ENCODE measurements at places on chromosomes 4 and X.

GRCh38 chr4:128220286-128221235 lies 67.1 kb downstream of the PGRMC2 start:
- no peak for DNase-seq

DNA sequence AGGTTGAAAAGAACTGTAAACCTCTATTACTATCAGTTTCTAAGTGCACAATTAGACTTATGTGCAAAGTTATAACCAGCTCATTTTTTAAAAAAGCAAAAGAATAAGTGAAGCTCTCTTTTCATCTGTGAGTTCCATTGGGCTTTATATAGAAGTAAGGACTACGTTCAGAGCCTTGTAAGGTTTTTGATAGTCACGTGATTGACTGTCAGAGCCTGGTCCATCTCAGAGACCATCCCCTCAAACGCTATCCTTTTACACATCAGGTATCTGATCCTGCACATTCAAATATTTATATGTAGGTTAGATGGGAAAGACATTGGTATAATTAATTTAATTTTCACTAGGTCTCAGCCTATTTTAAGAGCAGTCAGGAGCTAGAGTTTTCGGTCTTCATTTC lies 279.3 kb downstream of the INPP4B start:
- no peak for DNase-seq

- DNase-seq: no peak
These were observed 74.0 kb downstream of the ATG4A start for GRCh38 chrX:108165383-108166111.

DNA sequence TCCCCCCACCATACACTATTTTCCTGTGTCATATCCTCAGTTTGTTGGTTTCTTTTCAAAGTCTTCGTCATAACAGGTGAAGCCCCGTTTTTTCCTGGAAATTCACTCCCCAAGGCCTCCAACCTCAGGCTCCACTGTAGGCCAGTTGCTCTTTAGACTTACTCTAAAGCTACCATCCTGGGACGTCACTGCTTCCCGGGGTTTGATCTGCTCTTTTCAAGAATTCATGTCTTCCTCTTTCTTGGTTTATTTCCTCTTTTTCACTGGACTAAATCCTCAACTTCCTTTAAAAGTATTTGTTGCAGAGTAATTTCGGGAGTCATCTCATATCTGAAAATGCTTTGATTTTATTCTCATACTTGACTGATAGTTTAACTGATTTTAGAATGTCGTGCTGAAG lies 6.5 kb upstream of the SERTM2 start:
- DNase-seq: no peak

- no peak for DNase-seq
These were observed 45.7 kb downstream of the BEND2 start for GRCh38 chrX:18174971-18175370.

DNA sequence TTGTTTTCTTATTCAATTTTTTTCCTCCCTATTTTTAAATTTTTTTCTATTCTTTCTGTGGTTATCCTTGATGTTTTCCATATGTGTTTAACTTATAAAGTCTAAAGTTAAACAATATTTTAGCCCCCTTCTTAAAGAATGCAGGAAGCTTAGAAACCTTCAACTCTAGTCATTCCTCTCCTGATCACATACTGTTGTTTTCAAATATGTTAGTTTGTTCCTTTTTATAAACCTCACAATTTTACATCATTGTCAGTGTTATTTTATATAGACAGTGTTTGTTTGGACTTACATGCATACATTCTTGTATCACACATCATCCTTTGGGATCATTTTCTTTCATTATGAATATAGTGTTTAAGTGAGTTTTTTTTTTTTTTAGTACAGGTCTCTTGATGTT lies 31.6 kb downstream of the KANTR start:
- no peak for DNase-seq

- DNase-seq: no peak
These were observed 587.5 kb upstream of the MAGEB2 start for GRCh38 chrX:29627833-29628232.

DNA sequence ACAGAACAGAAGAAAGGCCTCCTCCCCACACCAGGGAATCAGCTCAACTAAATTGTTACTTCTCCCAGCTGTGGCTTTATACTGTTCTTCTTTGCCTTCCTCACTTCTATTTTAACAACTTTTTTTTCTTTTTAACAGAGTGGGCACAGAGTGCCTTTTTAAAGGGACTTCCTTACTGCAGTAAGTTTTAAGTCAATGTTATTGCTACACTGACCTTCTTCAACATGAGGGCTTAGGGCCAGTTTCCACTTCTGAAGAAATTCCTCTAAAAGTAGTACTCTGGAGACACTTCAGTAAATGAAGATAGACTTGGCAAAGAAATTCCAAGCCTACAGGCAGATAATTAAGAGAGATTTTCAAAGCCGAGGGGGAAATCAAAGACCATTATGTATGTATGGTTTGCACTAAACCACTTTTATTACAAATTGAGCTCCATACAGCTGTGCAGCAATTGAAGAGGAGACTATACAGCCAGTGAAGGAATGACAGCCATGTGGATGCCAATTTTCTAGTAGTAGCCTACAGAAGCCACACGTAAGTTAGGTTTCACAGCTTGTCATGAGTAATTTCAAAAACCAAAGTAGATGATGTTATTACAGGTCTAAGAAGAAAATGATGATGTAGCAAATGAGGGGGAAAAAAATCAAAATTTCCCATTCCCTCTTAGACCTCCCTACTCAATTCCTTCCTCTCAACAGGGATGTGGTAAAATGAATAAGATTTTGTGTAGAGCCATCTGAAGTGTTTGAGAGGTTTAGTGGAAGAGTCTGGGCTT lies 36.9 kb upstream of the RASGEF1B start:
- DNase-seq: no peak

DNA sequence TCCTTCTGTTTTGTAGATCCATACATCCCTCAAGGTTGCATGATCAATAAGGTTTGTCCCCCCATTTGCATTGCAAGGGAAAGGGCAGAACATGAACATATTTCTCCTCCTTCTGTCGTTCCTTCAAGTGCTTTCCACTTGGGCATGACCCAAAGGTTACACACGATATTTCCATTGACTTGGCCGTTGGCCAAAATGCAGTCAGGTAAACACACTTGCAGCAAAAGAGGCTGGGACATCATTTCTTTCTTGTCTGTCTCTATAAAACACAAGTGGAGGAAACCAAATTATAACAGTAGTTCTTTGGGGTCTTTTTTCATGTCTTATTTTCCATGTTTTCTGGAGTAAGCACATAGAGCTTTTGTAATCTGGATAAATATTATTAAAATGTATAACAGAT lies 156.1 kb downstream of the FRAS1 start:
- no peak for DNase-seq

DNA sequence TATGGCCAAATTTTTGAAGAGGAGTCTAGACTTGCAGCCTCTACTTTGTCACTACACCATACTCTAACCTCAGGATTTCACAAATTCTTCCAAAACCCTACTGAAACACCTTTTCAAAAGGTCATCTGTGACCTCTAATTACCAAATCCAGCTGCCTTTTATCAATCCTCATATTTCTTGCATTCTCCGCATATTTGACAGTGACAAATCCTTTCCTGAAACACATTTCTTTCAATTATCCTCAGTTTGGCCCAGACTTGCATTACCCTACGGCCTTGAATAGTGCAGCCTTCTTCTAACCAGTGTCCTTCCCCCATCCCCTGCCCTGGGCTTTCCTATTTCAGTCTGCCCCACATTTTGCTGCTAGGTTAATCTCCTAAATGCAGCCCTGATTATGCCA lies 25.5 kb downstream of the MID2 start:
- no peak for DNase-seq

- no peak for DNase-seq
These were observed 12.7 kb upstream of the SMIM43 start for GRCh38 chr4:121777625-121778024.

- DNase-seq: no peak
These were observed 319.9 kb downstream of the PCDH7 start for GRCh38 chr4:31040106-31040505.

DNA sequence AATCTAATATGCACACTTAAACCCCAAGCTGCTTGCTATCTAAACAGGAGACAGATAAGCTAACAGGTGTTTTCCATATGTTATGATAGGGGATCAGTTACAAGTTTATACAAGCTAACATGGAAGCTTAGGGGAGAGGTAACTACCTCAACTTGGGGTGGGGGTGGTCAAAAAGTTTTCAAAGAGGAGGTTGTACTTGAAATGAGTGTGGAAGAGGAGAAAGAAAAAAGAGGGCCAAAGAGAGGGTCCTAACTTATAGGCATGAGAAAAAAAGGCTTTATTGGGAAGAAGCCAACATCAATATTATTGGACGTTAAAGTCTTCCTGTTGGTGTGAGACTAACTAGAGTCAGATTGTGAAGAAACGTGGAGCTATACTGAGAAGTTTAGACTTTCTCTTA lies 205.9 kb downstream of the NDST4 start:
- no peak for DNase-seq

GRCh38 chrX:131762802-131763234 lies 218.9 kb downstream of the OR13H1 start:
- no peak for DNase-seq

DNA sequence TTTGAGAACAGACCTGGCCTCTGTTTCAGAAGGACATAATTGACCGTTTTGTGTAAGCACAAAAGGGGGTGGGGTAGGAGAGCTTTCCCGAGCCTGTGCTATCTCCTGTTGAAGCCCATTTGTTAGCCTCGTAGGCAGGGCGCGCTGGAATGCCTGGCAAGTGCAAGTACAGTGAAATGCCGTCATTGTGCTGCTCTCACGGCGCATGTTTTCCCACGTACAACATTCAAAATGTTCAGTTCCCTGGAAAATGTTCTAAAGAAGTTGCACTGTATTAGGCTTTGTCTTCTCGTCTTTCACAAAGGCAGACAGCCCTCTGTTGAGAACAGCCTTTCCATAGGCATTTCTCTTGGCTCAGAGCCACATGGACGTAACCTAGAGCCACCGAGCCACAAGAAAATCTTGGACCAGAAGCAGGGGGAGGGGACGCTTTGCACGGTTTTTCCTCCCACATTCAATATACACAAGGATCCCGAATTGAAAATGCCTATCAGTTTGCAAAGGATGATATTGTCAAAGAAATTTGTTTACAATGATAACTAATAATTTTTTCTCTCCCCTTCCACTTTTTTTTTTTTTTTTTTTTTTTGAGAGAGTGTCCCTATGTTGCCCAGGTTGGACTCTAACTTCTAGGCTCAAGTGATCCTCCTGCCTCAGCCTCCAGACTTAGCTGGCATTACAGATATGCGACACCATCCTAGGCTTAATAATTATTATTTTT lies 54.6 kb upstream of the RAPGEF2 start:
- no peak for DNase-seq

Data from naive thymus-derived CD8-positive, alpha-beta T cell (primary cell).